LNCaP clone FGC (cell line): ENCODE measurements at places on chromosomes 11 and 22.

GRCh38 chr22:28031383-28031922 is 112.4 kb upstream of the PITPNB start:
- no peak for DNase-seq

- DNase-seq: no peak
Observed at GRCh38 chr22:37509059-37509860, 10.0 kb downstream of the CARD10 start.

DNA sequence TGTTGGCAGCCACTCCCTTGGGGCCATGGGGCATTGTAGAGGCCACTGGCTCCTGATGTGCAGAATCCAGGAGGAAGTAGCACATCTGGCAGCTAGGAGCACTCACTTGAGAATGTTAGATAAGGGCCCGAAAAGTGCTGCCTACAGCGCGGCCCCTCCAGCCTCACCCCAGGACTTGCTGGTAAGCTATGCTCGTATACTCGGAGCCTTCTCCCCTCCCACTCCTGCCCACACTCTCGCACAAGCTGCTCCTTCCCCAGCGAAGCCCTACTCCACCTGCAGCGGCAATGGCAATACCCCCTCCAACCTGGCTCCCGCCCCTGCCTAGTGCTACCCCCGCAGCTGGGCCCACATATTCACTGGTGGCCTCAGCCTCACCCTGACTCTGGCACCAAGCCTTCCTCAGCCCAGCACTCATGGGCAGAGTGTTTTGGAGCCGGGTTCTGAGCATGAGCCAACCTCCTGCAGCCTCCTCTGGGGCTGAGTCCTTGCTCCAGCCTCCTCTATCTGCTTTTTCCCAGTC is 47.7 kb downstream of the PDE2A start:
- DNase-seq: no peak

- no peak for DNase-seq
Observed at GRCh38 chr11:68414496-68415221, 45.9 kb upstream of the PPP6R3 start.

GRCh38 chr22:37464181-37464580 is 22.0 kb downstream of the MFNG start:
- no peak for DNase-seq

DNA sequence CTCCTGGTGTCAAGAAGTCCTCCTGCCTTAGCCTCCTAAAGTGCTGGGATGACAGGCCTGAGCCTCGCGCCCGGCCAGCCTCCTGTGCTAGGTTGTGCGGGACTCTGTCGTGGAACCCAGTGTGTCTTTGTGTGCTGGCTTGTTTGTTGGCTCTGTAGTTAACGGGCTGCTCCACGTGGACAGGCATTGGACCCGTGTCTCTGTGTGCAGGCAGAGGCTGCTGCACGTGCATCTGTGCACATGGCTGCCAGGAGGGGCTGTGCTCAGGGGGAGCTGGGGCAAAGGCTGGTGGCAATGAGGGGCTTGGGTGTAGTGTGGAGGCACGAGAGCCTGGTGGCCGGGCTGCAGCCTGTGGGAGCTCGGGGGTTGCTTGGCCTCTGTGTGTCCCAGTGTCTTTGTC is 121.3 kb upstream of the ALDH3B2 start:
- DNase-seq: no peak

DNA sequence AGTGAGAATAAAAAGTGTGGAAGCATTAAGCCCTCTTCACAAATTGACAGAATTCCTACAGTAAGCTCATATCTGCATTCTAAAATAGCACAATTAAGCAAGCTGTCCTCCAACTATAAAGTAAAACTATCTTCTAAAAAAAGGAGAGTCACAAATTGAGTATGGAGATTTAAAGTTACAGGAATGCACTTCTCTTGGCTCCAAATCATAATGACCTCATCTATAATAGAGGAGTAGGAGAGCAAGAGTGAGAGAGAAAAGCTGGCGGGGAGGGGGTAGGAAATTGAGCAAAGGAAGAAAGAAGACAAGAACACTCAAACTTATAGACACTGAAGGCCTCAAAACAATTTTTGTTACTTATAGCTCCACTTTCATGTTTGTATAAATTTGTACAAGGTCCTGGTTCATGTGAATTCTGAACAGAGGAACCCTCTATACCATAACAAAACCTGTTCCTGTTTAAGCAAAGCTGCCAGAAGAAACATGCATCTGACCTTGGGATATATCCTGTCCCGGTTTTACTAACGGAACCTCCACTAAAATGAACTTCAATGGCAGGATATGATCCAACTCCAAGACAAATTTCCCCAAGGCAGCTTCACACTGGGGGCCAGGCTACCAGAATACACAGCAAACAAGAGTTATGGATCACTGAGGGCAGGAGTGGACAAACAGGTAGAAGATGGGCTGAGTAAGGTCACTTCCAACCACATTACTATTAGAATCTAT is 37.2 kb downstream of the SLC35F2 start:
- DNase-seq: no peak

DNA sequence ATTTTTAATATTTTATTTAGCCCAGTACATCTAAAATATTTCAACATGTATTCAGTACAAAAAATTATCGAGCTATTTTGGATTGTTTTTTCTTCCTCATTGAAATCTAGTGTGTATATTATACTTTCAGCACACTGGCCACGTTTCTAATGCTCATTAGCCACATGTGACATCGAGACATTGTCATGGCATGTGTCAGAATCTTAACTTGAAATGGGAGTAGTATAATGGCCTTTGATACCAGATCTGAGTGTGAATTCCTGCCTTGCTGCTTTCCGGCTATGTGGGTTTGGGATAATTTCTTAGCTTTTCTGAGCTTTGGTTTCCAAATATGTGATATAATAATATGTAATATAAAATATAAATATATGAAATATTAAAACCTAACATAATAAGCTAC is 54.3 kb downstream of the BCL2L13 start:
- no peak for DNase-seq

DNA sequence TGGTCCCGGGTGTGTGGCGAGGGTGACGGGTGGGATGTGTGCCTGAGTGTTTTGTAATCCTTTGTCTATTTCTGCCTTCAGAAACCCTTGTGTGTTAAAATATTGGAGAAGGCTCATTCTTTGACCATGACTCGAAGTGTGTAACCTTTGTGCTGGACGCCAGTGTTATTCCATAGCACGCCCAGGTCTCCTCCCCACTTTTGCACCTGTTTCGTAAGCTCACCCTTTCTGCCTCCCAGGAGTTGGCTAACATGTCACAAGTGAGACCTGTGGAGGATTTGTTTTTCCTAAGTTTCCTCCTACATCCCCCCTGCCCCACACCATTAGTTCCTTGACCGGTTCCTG is 382 bp downstream of the C11orf54 start:
- DNase-seq: peak; percentile 70

DNA sequence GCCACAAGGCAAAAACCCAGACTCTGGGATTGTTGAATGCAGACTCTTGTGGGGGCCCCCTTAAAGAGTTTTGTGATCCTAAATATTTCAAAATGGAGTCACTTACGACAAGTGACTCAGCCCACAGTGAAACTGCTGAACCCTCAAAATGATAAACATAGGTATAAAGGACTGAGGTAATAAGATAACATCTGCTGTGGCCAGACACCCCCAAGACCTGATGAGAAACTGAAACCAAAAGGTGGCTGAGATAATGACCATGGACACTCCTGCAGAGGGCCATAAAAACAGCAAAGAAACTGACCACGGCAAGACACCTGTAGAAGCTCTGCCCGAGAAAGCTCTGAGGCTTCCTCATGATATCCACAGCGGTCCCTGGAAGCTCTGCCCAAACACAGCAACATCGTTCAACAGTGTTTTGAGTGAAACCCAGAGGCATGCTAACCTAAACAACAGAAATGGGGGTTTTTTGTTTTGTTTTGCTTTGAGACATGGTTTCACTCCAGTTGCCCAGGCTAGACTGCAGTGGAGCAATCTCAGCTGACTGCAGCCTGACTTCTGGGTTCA is 1.6 kb upstream of the PLAAT4 start:
- no peak for DNase-seq

- no peak for DNase-seq
Observed at GRCh38 chr11:13308704-13309103, 31.1 kb downstream of the BMAL1 start.

DNA sequence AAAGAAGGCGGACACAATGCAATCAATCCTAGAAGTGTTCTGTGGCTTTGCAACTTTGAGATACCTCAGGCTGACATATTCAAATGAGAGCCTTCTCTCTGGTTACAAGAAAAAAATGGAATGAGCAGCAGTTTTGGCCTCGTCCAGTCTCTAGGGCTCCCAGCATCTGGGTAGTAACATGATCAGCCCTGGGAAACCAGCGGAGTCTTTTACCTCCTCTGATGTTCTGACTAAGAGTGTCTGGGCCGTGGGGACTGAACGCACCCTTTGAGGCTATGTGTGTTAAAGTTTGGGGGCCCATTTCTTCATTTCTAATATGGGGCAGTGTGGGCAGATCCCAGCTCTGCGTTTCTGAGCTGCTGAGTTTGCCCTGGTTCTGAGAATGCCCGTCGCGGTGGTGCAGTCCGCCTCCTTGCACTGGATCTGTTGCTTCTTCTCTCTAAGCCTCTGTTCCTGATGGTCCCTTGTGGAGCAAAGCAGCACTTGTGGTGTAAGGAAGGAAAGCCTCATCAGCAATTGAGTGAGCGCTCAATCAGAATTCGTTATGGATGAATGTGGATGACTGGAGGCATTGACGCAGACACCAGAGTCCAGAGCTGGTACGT is 8.1 kb downstream of the PARVB start:
- DNase-seq: no peak

DNA sequence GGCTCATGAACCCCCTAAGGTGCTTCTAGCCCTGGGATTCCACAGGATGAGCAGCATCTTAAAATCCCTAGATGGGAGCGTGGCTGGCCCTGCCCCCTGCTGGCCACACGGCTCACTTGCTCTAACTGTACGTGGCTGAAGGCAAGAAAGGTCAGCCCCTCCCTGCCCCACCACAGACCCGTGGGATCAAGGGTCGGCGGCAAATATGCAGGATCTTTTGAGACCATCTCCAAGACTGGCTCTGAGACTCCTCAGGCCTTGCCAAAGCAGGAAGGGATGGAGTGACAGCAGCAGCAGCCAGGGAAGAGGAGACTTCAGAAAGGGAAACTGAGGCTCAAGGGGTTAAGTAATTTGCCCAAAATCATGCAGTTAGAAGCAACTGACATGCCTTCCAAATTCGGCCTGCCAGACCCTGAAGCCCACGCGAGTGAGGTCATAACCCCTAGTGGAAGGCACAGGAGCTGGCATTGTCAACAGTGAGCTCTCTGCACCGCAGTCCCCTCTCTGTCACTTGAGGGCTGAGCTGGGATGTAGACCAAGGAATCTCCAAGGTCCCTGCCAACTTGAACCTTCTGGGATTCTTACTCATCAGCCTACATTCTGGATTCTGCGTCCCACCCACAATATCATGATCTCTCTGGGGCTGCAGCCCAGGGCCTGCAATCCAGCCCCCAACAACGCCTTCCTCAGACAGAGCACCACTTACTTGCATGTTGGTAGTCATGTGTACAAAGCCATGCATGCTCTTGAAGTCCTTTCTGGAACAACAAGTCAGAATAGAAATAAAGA is 31.4 kb downstream of the CREB3L1 start:
- DNase-seq: peak; percentile 32

DNA sequence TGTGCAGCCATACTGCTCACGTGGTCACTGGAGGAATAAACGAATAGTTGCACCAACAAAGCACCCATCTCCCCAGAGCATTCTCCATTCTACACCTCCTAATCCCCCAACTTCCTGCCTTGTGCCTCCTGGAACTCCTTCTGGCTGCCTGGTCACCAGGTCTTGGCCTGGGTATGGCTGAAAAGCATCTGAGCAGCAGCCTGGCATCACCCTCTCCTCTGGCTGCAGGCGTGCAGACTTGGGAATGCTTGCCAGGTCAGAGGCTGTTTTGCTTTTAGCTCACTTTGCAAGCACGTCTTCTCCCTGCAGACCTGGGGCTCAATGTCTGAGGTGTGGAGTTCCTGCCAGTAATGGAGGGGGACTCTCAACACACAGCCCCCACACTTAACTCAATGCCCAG is 33.3 kb upstream of the KCNJ11 start:
- no peak for DNase-seq

DNA sequence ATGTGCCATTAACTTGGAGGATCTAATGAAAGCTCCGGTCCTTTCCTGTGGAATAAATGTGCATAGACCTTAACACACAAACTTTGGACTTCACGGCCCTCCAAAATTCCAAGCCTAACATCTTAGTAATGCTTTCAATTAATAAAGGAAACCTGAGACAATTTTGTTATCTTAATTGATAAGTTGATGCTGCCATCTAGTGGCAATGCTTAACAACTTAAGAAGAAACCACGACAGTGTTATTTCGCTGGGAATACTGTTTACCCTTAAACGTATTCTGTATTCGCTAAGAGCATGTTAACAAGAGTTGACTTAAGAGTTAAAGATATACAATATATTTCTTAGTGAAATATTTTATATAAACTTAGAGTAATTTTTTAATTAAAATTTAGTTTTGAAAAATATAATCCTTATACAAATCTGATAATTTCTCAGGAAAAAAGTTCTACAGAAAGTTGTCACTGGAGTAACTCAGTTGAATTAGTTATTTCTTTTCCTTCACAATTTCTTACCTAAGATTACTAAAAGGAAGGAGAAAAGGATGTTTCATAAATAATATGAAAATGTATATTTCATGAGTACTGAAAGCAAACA is 35.0 kb upstream of the OR9G4 start:
- DNase-seq: peak; percentile 61

DNA sequence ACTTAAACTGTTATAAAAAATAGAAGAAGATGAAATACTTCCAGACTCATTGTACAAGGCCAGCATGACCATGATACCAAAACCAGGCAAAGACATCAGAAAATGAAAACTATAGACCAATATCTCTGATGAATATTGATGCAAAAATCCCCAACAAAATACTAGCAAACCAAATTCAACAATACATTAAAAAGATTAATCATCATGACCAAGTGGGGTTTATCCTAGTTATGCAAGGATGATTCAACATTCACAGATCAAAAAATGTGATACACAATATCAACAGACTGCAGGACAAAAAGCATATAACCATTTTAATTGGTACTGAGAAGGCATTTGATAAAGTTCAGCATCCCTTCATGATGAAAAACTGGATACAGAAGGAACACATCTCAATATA is 824.5 kb upstream of the RAG2 start:
- DNase-seq: no peak

- no peak for DNase-seq
Observed at GRCh38 chr11:9838961-9839360, 175.1 kb downstream of the SWAP70 start.

- no peak for DNase-seq
Observed at GRCh38 chr11:122750049-122750448, 88.3 kb upstream of the CRTAM start.

DNA sequence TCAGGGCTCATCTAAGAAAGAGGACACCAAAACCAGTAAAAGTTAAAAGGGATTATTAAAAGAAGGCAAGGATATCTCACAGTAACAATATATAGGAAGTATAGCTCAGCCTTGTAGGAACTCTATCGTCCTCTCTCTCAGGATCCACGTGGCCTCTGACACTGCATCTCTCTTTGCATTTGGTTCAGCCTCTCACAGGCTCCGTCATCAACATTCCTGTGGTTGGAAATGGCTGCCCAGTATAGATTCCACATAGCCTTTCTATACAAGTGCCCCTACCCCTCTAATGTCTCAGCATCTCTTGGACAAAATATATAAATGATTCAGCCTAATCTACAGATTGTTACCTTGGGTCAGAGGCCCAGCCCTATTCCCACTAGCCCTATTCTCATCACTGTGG is 101.3 kb upstream of the DBX1 start:
- no peak for DNase-seq

GRCh38 chr11:131168839-131169713 is 201.3 kb upstream of the NTM start:
- no peak for DNase-seq
